ENCODE measurements at places on chromosomes 6 and 20.

DNA sequence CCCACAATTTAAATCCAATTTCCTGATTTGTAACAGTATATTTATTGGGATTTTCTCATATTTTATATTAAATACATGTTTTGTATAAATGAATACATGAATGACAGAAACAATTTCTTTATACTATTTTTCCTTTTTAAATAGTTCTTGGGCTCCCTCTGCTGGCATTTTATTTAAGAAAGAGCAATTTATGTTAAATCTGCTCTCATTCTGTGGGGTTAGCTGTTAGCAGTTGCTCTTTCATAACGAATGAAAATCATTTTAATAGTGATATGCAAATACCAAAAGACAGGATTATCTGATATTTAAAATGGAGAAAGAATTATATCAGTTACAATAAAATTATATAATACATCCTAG lies 118.3 kb downstream of the RALGAPA2 start:
- DNase-seq: no peak

GRCh38 chr6:144405163-144405562 lies 120.0 kb downstream of the UTRN start:
- DNase-seq: no peak

DNA sequence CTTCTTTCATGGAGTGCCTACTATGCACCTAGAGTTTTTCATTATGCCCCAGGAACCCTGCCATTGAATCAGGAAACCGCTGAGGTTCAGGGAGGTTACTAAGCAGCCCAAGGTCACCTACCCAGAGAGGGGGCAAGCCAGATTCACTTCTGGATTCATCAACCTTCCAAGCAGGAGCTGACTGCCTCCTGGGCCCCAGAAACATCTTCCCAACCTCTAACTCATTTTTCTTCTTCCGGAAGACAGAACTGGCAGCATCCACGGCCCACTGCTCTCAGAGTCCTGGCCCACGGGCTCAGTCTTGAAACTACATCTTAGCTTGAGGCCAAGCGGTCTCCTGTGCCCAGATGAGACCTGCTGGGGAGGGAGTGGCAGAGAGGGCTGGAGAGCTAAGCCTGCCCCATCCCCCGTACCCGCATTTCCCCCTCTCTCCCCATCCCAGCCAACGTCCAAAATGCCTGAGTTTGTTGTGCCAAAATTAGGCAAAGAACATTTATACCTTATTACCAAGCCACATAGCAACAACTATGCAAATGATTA lies 281.0 kb downstream of the CDC5L start:
- DNase-seq: no peak

DNA sequence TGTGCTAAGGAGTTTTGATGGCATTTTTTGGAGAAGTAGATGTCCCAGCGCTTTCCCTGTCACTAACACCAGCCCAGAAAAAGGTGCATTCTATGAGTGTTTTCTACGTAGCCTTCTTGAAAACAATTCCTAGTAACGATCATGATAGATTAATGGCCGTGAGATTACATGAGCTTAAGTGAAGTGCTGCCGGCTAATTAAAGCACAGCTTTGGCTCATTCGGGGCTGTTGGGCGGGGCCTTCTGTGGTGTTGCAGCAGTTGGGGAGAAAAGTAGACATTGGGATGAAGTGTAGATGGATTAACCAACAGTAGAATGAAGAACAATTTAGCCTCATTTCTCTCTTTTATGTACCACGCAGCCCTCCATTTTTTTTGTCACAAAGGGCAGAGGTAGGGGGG lies 20.8 kb upstream of the TRAF3IP2 start:
- DNase-seq: no peak

- no peak for DNase-seq
Observed at GRCh38 chr6:157294654-157295053, 28.7 kb downstream of the TMEM242 start.

GRCh38 chr6:21772884-21773575 lies 179.5 kb downstream of the SOX4 start:
- no peak for DNase-seq

GRCh38 chr6:90217506-90218127 lies 79.0 kb downstream of the BACH2 start:
- no peak for DNase-seq

DNA sequence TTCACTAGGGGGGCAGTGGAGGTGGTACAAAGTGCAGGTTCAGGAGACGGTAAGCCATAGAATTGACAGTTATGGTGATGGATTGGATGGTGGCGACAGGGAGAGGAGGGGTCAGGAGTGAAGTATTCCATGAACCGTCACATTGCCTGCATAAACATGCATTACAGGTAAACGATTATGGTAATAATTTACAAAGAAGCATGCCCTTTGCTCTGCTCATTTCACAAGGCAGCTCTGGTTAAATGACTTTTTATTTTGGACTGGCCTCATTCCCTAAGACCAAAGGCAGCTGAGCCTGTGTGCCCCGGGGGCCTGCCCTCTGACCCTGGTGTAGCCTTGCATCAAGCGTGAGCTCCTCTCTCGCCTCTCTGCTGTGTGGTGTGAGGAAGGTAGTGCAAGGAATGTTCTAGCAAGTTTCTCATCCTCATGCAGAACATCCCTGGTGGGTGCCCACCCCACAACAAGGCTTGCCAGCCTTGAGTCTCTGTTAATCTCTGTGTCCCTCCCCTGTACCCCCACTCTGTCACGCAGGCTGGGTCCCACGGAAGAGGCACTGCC lies 59.0 kb downstream of the PPP1R14C start:
- DNase-seq: no peak

- DNase-seq: no peak
Observed at GRCh38 chr20:48139262-48140041, 354.2 kb upstream of the SULF2 start.

- no peak for DNase-seq
Observed at GRCh38 chr20:58113716-58114115, 114.7 kb downstream of the ANKRD60 start.

GRCh38 chr6:159929819-159930218 lies 39.0 kb downstream of the MAS1 start:
- no peak for DNase-seq

GRCh38 chr6:1662534-1662933 lies 52.8 kb downstream of the FOXC1 start:
- no peak for DNase-seq

GRCh38 chr6:127949251-127949650 lies 48.4 kb upstream of the THEMIS start:
- DNase-seq: no peak

DNA sequence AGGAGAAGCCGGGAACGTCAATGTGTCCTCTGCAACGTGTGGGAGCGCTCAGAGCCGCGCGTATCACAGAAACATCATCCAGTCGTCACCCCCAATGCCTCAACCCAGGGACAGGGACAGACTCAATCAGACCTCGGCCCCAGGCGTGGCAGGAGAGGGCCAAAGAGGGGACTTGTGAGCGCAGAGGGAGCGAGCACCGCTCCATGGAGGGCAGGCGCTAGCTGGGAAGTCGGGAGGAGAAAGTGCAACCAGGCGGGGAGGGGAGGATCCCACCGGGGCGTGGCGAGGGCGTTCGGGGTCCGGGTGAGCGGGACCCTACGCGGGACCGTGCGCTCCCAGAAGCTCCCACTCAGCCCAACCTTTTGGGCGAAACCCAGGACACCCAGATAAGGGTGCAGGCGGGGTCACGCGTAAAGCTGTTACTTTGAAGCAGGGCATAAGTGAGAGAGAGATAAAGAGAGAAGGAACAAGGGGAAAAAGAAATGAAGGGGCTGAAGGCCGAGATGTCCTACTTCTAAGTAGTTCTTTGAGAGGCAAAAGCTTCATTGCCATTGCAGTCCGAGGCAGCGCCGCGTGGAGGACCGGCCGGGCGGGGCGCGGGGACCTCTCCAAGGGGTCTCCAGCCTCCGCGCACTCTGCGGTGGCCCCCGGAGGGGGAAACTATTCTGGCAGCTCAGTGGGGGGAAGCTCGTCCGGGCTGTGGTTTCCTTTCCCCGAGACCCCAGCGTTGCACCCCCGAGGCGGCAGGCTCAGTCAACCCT lies 862 bp upstream of the SOBP start:
- DNase-seq: no peak

DNA sequence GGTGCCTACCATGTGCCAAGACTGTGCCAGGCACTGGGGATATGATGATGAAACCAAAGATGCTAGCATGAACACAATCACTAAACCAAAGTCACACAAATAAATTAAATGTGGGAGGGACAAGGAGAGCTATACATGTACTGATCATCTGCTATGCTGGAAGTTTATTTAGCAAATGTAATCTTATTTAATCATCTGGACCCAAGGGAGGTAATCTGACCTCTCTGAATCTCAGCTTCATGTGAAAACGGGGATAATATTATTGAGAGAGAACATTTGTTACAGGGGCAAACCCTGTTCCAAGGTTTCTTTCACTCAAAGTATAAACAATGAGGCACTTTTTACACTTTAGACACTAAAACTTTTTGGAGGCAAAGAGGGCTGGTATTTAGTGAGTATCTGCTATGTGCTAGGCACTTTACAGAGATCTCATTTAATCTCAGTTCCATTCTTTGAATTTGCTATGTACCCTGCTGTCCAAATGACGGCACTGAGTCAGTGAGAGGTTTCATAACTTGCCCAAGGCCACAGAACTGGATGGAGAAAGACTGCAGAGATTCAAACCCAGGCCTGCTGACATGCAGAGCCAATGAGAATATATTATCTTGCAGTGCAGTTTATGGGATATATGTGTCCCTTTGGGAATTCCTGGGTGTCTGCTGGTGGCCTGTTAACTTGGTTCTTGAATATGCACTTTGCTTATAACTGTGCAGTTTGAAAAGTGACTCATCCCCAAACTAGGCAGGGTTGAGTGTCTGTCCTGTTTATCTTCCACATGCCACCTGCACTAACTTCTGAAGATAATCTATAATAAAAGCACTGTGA lies 3.3 kb upstream of the ASXL1 start:
- no peak for DNase-seq

DNA sequence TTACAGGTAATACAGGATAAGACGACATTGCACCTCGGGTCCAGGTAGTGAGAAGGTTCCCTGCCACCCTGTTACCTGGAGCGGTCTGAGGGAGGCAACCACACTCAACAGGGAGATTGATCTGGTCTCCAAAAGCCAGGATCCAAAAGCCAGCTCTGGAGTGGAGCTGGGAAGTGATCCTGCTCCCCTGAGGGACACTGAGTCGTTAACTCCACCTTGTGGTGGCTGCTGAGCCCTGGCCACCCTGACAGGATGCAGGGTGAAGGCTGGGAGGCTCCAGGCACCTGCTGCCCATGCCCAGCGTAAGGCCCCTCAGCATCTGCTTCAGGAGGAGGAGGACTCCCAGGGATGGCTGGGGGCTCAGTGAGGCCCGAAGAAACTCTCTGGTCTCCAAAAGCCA lies 38.7 kb upstream of the SLC22A2 start:
- DNase-seq: no peak

GRCh38 chr6:161924516-161925116 lies 650.8 kb upstream of the AGPAT4 start:
- DNase-seq: no peak

GRCh38 chr20:59752101-59752586 lies 147.8 kb downstream of the PHACTR3 start:
- no peak for DNase-seq

DNA sequence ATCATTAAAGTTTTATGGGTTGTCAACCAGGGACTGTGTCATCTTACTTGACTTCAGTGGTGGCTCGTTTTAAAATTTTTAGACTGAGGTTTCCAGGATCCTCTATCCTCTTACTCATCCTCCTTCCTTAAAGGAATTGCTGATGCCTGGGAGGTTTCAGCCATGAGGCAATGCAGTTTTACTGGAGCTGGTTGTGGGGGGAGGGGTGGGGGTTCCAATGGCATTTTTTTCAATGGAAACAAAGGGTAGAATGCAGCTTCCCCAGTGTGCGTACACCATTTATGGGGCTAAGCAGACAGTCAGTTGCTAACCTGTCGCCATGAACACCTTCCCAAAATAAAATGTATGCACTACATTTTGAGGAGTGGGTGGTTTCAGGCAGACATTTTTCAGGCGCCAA lies 88.0 kb downstream of the METTL24 start:
- no peak for DNase-seq

DNA sequence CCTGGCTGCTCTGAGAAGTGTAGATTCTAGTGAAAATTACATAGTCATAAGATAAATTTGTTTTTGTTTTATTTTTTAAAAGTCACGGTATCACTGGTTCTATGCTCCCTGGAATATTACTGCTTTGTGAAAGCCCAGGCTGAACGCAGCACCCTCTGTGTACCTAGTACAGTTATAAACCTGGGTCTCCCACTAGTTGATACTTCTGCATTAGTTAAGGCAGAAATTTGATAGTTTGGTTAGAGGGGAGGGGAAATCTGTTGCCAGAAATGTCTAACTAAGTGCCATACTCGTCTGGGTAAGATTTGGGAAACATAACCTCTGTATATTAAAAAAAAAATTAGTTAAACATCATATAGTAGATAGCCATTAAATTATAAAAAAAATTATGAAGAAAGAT lies 110.6 kb upstream of the TRAF3IP2 start:
- DNase-seq: no peak

DNA sequence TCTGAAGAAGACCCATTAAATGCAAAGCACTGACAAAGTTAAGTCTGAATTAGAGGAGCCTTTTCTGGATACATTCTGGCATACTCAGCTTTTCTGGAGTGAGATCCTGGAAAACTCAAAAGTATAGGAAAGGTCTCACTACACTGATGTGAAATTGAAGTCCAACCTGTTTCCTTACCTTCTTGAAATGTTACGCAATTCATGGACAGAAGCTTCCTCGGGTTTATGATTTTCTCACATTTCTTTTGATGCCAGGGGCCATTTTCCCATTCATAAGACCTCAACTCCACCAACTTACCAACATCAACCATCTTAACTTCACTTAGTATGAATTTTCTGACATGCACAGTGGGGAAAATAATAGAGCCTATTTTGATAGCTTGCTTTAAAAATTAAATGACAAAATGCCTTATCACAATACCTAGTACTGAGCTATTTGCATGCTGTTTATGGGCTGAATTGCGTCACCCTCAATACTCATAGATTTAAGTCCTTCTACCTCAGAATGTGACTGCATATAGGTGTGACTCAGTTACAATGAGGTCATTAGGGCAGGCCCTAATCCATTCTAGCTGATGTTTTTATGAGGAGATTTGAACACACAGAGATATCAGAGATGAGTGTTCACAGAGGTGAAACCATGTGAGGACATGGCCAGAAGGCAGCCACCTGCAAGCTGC lies 73.4 kb upstream of the RAB32 start:
- no peak for DNase-seq

DNA sequence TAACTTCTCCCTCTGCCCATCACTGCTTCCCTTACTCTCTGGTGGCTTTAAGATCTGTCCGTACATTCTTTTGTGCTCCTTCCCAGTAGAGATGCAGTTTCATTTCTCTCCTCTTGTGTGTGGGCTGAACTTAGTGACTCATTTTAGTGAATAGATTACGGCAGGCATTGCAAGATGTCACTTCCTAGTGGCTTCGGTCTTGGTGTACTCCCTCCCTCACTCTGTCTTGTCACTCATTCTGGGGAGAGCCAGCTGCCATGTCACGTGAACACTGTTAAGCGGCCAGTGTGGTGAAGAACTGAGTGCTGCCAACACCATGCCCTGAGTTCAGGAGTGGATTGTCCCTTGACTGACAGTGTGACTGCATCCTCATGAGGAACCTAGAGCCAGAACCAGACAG lies 115.9 kb downstream of the OTOR start:
- DNase-seq: no peak

DNA sequence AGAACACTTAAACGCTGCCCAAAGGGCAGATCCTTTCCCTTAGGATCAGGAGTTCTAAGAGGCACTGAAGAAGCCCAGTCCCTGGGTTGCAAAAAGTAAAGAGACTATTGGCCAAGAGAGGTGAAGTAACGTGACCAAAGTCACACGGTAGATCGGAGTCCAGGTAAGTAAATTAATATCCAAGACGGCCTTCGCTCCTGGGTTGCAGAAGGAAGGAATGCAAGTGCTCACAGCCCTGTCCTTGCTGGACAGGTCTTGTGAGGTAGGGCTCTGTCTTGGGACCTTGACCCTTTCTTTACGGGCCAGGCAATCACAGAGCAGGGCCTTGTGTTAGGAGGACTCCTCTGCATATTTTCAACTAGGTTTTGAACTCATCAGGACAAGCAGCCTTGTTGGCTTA lies 243.7 kb upstream of the PDE10A start:
- DNase-seq: no peak
